ENCODE measurements at places on chromosomes 6 and 20.

GRCh38 chr20:58709703-58710039 lies 17.1 kb downstream of the NPEPL1 start:
- no peak for DNase-seq

DNA sequence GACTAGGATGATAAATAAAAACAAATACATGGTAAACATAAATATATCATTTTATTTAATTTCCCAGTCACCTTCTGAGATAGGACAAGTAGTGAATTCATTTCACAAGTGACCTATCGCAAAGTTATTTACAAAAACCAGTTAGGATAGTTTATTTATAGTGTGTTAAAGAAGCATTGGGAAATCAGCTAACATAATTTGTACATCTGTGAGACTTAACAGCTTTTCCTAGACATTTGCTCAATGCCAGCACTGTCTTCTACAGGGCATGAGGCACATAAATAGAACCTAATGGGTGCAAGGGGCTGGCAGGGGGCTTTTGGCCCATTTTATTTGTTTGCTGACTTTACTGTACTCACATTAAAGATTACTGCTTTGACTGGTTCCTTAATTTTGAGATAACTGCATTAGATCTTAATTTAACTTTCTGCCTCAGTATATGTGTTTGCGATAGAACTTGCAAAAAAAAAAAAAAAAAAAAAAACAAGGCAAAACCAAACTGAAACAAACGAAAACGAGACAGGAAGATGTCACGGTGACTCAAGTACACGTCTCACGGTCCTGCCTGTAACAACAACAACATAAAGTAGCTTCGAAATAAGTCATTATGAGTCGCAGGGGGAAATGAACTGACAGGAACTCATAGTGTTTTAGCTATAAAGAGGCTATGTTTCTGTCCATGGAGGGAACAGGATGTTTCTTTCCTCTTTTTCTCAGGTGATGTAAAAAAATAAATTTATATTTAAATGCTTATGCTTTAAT lies 133.7 kb upstream of the GMDS start:
- DNase-seq: peak; percentile 58

DNA sequence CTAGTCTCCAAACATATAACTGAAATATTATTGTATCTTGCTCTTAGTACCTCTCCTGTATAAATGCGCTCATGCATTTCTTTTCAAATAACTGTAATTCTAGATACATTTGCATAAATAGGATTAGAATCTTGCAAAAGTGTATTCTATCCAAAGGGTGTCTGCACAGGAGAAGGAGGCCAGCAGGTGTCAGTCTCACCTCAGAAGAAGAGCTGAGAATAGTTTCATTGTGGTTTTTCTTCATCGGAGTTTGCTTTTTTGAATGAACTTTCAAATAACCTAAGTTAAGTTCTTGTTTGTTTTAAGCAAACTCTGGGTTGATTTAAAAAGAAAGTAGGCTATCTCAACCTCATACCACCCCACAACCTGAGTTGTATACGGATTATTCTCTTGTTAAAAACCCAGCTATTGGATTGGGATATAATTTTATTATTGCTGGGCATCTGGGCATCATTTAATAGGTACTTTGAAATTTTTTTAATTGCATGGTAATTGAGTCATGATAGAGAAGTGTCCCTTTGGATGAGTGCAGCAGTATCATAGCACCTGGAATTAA lies 125.0 kb upstream of the MLIP start:
- DNase-seq: peak; percentile 54

GRCh38 chr6:87357479-87358196 lies 13.0 kb downstream of the C6orf163 start:
- DNase-seq: no peak

GRCh38 chr6:56527934-56528333 lies 114.8 kb downstream of the DST start:
- no peak for DNase-seq

All from glomerular endothelial cell (primary cell).